ENCODE measurements at places on chromosomes 1 and 21.

DNA sequence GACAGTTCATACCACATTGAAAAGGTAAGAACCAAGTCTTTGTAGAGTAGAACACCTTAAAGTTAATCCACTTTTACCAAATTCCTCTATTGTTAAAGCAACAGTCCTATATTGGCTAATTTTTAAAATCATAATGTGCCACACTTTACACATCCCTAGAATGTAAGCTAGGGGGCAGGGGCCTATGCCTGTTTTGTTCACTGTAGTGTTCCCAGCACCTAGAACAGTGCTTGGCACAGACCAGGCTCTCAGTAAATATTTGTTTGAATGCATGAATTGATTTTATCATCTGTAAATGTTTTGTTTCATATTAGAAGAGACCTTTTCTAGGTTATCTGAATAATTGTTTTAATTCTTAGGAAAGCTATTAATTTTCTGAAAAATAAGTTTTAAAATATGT lies 9.1 kb downstream of the SMAP2 start:
- DNase-seq: no peak

GRCh38 chr1:192729500-192729899 lies 79.3 kb upstream of the RGS2 start:
- DNase-seq: no peak

GRCh38 chr1:205255941-205256780 lies 28.4 kb downstream of the TMCC2 start:
- DNase-seq: peak; percentile 77

GRCh38 chr1:17551755-17552234 lies 12.3 kb downstream of the ARHGEF10L start:
- peak; percentile 83 for DNase-seq

- DNase-seq: no peak
These were observed 12.9 kb downstream of the CAMK2N1 start for GRCh38 chr1:20472860-20473711.

- DNase-seq: no peak
These were observed 10.5 kb downstream of the PDIK1L start for GRCh38 chr1:26121854-26122773.

GRCh38 chr1:199151634-199152425 lies 513.0 kb downstream of the PTPRC start:
- DNase-seq: no peak

DNA sequence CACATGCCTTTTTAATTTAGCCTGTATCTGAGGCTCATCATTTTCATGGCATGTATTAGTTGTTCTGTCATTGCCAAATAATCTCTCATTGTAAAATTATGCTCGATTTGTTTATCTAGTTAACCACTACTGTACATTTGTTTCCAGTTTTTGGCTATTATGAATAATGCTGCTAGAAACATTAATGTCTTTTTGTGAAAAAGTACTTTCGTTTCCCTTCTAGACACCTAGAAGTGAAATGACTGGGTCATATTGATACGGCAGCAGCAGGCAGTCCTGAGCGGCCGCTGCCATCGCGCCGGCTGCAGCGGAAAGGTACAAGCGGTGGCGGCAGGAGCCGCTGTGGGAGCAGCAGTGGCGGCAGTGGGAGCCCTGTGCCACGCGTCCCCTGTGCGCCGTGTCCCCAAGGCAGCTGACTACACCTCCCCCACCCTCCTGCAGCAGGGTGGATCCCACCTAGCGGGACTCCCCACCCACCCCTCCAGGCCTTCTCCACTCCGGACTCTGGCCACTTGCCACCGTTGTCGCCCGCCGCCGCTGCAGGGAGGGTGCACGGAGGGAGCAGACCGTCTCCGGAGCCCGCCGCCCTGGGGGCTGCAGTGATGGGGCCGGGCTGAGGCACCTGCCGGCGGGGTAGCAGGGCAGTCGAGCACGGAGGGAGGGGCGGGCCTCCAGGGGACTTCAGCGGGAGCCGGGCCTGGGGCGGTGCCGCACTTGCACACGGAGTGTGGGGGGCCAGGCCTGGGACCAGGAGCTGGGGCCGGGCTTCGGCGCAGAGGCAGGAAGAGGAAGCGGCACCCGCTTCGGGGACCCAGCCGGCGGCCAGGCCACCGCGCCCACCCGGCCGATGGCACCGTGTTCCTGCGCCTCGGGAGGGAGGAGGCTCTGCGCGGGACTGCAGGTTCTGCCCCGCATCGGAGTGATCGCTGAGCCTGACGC lies 66.8 kb upstream of the RGS7 start:
- DNase-seq: peak; percentile 69

DNA sequence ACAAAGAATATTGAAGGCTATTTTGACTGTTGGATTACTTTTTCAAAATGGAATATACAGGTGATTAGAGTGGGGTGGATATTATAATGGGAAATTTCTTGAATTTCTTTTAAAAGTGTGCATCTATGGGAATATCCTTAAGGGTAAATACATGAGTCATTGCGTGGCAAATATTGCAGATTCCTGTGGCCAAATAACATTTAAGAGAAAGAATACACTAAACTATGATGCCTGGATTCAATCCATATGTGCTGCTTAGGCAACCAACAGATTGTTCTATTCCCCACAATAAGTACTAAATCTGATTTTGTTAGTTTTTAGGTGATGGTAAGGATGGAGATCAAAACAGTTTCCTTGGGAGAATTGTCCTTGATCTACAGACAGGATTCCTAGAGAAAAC lies 119.5 kb downstream of the HMCN1 start:
- DNase-seq: no peak

DNA sequence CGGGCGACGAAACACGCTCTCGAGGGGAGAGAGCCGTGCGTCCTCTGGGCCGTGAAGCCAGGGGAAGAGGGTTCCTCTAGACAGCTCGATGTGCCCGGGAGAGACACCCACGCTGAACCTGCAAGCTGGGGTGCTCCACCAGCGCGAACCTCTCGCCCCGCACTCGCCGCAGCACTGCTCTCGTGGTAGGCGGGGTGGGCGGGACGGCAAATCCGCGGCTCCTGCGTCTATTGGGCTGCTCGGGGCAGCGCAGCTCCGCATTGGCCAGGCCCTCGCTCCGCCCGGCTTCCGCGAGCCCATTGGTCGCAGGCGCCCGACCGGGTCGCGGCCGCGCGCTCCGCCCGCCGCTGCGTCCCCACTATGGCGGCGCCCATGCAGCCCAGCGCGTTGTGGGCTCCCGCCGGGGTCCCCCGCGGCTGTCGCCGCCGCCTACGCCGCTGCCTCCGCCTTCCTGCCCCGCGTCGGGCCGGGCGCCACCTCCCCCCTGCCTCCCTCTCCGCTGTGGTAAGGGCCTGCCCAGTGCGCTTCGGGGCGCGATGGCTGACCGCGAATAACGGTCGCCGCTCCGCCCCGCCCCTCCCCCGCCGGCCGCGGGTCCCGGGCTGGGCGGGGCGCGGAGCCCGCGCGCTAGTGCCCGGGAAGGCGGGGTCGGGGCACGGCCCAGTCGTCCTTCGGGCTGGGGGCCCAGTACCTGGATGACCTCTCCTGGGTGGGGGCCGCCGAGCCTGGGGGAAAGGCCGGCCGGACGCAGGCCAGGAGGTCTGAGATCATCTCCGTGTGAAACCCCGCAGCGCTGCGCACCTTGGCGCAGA lies at the start of gene ST3GAL3:
Gene ST3GAL3, plus strand, starts transcription at position 347 of the 812 bp plus-strand sequence. CDS start 28,727 bp downstream, outside the sequence.
- DNase-seq: peak; percentile 80

DNA sequence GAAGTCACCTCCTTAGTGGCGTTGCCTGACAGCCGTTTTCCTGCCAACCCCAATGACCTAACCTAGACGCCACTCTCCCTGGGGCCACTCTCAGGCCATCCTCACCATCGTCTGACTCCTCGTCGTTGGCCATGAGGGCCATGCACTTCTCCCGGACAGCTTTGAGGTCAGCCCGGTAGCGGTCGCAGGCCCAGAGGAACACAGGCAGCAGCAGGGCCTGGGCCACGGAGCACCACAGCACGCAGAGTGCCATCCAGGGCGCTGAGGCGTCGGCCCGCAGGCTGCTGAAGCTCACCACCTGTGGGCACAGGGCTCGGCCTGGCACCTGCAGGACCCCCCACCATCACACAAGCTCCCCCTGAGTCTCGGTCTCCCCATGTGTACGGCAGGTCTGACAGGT lies 7.3 kb downstream of the HES3 start:
- DNase-seq: no peak

GRCh38 chr1:39882152-39882551 lies 1.2 kb downstream of the TRIT1 start:
- no peak for DNase-seq

Measured in NCI-H1694 treated with DMSO at 0.1 percent for 48 hours (cell line).